RKO (cell line): ENCODE measurements at places on chromosomes 4 and X.

GRCh38 chr4:166546009-166546408, 673.0 kb downstream of the TLL1 start:
- DNase-seq = no peak

DNA sequence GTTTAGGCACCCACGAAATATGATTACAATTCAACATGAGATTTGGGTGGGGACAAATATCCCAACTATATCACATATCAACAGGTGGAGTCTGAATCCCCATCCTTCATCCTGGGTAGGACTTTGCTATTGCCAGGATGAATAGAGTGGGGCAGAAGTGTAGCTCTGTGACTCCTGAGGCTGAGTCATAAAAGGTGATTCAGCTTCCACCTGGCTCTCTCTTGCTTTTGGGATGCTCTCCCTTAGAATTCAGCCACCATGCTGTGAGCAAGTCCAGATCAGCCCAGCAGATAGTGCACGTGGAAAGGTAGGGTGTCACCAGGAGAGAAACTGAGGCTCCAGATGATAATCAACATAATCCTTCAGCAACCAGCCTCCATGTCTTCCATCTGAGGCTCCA, 193.8 kb upstream of the BCOR start:
- DNase-seq = peak; percentile 13

DNA sequence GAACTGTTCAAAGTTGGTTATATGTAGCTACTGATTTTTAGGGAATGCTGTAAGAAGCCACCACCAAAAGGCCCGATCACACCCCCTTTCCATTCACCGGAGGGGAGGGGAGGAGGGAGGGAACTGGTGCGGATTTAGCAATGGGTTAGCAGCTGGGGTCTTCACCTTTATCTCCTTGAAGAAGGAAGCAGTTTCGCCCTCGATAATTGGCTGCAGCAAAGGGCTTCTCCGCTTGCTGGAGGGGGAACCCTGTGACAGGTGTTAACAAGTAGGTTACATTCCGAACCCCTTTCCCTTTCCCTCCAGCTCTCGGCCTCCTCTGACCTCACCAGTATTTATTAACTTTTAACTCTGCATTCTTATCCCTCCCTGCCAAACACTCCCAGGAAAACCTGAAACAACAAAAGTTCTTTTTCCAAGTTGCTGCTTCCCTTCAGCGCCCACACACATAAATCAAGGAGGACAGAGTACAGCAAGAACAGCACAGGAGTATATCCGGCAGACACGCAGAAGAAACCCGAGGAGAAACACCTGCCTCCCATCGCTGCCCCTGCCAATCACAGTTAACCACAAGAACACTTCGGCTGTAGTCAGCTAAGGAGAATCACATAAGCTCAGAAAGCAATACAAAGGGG, 39.8 kb upstream of the NAP1L5 start:
- no peak for DNase-seq

GRCh38 chrX:36431819-36432218, 512.3 kb downstream of the CFAP47 start:
- peak; percentile 46 for DNase-seq

GRCh38 chr4:67727124-67727850, 26.3 kb upstream of the UBA6 start:
- DNase-seq = peak; percentile 58

- no peak for DNase-seq
These were observed 79.9 kb downstream of the SLC9A6 start for GRCh38 chrX:136065044-136065671.

DNA sequence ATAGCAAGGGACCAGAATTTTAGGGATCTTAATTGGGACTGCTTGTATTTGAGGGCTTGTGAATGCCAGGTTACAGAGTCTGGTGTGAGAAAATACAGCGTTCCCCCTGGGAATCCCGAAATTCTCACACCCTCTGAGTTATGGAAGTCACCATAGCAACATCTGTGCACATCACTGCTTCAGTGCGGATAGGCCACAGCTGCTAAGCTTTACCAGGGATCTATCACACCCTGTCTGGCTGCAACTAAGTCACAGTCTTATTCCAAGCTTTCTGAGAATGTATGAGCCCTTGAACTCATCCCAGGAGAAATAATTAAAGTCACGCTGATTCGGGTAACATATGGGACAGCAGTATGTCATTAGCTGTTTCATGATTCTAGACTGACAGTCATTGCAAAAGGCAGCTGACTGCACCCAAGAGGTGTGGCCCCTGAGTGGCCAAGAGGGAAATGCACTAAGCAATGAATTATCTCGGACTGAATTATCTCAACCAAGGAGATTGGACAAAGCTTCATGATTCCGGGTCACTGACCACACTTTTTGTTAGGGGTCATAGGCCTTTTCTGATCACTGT, 46.7 kb upstream of the BTC start:
- no peak for DNase-seq

DNA sequence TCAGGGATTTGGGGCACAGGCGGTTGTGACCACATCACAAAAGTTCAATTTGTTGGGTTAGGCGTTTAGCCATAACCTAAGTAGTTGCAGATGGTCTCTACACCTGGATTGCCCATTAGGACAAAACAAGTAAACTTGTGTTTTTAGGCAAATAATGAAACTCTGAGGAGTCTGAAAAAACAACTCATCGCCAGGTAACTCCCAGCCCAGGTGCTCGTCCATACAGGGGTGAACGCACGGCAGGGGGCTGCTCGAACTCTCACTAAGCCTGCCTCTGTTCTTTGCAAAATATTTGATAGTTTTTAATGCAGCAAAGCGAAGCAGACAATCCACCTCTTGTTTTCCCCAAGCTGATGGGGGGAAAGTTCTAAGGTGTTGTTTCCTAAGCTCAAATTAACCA, 559 bp upstream of the RHOH start:
- DNase-seq = no peak

GRCh38 chr4:140866492-140867005, 110.4 kb upstream of the TBC1D9 start:
- DNase-seq = no peak

DNA sequence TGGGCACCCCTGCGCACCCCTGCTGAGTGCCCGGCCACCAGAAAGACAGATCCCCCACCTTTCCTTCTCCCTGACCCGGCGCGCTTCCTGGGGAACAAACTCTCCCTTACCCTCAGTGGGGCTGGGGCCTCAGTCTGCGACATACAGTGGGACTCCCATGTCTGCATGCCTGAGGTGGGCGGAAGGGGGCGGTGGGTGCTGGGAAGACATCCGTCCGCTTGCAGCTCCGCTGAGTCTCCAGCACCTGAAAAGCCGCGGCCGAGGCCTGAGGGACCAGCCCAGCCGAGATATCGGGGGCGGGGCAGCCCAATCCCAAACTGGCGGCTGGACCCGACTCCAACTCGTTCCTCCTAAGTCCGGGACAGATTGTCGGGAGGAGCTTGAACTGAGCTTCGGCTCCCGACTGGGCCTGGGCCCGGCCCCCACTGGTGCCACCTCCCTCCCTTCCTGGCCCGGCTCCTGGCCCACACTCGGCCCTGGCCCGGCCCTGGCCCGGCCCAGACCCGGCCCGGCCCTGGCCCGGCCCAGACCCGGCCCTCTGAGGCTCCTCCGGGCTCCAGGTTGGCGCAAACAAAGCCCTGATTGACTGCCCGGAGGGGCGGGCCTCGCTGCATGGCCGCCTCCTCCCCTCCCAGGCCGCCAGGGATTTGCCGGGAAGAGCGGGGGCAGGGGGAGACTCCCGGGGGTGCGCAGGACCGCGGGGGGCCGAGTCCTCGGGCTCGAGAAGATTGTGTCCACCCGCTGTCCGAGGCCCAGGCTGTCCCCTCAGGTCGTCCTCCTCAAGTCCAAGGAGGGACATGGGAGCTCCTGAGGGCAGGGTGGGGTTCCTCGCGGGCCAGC, 877 bp upstream of the SLC16A2 start:
- DNase-seq = peak; percentile 60

GRCh38 chr4:163251204-163251603, 81.2 kb downstream of the NPY1R start:
- peak; percentile 37 for DNase-seq

DNA sequence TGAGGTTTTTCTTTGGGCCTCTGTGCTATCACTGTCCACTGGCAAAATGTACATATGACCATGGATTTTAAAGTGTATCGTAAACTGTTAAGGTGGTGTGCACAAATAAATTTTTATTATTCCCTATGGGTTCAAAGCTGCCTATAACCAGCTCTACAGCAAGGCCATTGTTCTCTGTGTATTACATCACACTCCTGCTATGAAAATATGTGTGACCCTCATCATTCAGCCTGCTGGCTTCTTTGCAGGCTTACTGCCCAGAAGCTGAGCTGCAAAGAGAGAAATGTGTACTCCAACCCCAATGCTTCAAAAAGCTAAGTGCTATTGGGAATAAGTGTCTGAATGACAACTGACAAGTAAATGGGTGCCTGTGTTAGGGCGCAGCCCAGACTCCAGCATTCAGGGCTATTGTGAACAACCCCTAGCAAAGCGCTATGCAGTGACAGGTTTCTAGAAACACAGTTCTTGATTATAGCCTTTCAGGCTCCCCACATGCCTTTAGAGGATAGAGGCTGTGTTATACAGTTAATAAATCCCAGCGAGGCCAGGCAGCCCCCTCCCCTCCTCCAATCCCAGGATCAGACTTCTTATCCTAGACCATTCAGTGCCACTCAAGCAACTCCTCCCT, 220.4 kb upstream of the RADX start:
- DNase-seq = no peak

DNA sequence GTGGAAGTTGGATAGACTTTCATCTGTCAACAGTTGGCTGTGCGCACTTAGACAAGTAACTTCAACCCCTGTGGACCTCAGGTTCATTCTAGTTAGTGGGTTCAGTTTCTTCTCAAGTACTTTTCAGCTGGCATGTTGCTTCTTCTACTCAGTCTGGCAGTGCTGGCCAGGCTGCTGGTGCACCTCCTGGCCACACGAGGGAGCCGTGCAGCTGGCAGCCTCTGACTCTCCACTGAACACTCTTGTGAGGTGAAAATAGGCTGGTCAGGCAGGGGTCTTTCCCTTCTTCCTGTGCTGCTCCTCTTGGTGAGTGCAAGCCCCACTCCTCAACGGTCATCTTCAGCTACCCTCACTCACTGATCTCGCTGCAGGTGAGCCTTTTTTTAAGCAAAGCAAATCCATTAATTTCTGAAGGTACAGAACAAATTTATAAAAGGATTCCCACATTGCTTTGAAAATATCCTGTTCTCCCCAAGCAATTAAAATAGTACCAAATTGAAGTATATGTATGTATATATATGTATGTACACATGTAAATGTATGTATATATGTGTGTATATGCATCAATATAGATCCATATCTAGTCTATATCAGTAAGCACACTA, 30.6 kb downstream of the LONRF3 start:
- peak; percentile 68 for DNase-seq

- no peak for DNase-seq
These were observed 1110.5 kb downstream of the RAPGEF2 start for GRCh38 chr4:160213366-160213765.

GRCh38 chrX:123277821-123278220, 93.7 kb downstream of the GRIA3 start:
- no peak for DNase-seq

DNA sequence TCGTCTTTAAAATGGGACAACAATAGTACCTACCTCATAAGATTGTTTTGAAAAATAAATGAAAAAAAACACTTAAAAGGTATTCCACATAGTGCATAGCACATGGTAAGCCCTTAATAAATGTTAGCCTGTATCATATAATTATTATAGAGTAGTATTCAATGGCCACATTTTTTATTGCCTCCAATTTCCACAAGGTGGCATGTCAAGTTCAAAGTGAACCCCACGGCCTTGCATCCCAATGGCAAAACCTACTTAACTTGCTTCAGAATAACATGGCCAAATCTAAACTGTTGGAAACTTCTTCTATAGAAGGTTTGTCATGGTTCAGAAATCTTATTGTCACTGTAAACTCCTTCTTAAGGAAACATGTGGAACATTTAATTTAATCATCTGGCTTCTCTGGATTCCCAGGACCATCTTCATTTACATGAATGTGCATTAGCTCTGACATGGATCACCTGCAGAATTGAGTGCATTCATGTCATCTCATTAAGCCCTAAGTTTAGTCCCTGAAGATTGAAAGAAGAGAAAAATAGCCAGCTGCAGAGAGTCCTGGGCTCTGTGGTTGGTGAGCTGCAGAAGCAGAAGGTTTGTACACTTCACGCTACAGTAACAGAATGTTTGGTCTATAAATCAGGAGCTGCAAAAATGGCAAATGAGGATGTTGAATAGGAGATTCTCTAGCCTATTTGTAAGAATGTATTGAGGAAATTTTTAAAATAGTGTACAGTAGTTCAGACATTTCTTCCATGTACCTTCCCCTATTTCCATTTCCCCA, 61.0 kb downstream of the ANXA3 start:
- DNase-seq = peak; percentile 56

- no peak for DNase-seq
These were observed 128.4 kb upstream of the SCML1 start for GRCh38 chrX:17608888-17609287.

DNA sequence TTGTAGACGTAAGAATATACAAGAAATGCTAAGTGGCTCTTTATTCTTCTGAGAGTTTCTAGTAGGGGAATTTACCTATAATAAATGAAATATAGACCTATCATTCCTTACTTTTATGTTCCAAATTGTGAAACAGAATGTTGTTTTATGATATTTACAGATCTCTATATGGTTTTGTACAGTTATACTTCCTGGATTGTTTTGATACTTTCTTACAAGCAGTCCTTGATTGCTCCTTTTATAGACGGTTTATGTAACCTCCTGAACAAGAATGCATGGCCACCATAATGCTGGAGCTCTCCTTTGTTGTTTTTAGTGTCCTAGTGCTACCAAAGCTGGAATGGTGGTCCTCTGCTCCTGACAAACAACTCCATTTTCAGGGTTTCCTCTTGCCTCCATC, 91.7 kb upstream of the RPA4 start:
- DNase-seq = no peak

GRCh38 chrX:37627602-37628001, 56.1 kb downstream of the LANCL3 start:
- no peak for DNase-seq

DNA sequence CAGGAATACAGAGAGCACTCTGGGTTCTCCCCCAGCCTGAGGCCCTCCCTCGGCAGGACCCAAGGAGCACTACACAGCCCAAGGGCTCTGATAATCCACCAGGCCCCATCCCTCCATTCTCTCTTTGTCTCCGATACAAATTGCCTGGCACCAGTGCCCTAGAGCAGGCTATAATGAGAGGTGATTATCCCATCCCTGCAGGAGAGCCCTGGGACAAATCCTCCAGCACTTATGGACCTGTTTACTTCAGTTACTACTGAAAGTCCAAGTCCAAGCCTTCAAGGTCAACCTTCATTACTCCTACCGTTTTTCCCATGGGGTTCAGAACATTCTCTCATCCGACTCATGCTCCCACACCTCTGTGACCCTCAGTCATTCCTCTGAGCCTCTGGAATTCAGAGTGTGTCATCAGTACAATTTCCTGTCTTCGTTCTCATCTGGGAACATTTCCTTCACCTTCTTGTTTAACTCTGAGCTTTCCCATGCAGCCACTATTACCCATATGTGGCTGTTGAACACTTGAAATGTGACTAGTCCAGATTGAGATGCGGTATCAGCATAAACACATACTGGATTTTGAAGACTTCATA, 299.0 kb downstream of the RAPGEF2 start:
- DNase-seq = peak; percentile 82

- DNase-seq = no peak
These were observed 20.2 kb upstream of the RASL11B start for GRCh38 chr4:52841682-52842456.
